Erythroblast (primary cell): ENCODE measurements at places on chromosomes 12 and 14.

GRCh38 chr12:3272958-3273357 is 195.8 kb downstream of the TSPAN9 start:
- DNase-seq = no peak

DNA sequence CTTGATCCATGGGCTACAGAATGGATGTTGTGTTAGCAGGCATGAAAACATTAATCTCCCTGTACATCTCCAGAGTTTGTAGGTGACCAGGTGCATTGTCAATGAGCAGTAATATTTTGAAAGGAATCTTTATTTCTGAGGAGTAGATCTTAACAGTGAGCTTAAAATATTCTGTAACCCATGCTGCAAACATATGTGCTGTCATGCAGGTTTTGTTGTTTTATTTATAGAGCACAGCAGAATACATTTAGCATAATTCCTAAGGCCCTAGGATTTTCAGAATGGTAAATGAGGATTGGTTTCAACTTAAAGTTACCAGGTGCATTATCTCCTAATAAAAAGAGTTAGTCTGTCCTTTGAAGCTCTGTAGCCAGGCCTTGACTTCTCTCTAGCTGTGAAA is 3.5 kb upstream of the FITM1 start:
- DNase-seq = no peak

DNA sequence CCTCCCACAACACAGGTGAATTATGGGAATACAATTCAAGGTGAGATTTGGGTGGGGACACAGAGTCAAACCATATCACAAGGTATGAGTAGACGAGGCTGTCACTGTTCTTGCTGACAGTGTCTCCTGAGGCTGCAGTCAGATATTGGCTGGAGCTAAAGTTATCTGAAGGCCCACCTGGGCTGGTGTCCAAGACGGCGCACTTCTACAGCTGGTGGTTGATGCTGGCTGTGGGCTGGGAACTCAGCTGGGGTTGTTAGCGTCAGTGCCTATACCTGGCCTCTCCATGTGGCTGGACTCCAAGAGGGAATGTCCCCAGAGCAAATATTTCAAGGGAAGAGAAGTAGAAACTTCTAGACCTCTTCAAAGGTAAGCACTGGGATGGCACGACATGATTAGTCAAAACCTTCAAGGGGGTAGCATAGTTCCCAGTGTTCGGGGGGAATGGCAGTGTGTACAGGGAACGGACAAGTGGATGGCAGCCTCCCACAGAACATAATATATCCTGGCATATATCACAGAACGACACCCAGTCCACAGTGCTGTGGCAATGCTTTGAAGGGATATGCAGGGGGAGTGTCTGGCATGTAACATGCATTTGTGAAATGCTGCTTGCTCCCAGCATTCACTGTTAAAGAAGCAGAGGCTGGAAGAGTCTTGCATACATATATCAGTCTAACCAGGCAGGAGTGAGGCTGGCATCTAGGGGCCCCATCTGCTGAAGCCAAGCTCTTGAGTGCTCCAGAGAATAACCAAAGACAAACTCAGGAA is 126.7 kb upstream of the RFLNA start:
- DNase-seq = no peak

GRCh38 chr12:122182887-122183587 is at the start of gene LRRC43:
Gene LRRC43 (plus strand): TSS chr12:122183123. CDS start chr12:122183145, 22 bp downstream.
- no peak for DNase-seq

DNA sequence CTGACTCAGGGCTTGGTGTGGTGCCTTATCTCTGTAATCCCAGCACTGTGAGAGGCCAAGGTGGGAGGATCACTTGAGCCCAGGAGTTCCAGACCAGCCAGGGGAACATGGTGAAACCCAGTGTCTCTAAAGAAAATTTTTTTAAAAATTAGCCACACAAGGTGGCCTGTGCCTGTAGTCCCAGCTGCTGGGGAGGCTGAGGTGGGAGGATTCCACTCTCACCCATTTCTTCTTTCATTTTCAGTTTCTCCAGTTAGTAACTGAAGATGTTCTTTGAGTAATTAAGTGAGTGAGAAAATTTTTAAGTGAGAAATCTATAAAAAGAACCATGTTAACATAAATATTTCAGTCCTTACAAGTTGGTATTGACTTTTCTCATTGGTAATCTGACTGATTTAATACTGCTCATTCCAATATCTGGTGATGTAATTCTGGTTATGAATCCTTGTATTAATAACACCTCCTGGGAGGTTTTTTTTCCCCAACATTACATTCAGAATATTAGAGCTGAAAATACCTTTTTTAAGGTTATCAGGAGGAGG is 6.1 kb downstream of the METTL3 start:
- peak; percentile 11 for DNase-seq

DNA sequence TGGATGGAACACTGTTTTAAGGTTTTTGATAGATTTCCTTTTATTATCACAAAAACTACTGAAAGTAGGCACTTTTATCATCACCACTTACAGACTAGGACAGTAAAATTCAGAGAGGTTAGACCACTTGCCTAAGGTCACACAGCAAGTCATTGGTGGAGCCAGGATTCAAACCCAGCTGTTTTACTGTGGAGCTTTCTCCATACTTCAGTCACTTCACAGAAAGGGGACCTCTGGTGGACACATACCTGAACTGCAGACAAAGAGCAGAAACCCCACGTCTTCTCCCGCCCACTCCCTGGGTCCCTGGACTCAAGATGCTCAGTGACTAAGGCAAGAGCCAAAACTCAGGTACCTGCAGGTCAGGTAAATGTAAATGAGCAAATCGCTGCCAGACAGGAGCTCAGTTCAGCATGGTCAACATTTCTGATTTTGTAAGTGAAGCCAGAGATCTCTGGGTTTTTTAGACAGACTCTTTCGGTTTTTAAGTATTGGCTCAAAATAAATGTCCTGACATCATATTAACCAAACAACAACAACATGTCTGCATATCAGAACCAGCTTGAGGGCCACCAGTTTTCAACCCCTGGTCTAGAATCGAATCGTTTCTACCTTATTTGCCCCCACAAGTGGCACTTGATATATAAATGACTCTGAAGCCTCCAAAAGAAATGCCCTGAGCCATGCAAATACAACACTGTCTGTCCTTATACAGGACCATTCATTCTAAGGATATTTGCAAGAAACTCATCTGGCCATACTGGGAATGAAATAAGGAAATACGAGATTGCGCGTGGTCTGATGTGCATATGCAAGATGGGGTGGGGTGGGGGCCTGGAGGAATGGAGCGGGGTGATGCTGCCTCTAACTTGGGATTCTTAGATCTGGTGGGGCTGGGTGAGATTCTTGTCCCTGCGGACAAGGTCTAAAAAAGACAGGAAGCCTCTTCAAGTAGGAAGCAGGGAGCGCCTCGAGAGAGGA is 110.9 kb downstream of the KSR2 start:
- peak; percentile 59 for DNase-seq

- no peak for DNase-seq
These were observed 30.5 kb downstream of the DPF3 start for GRCh38 chr14:72863216-72864006.

DNA sequence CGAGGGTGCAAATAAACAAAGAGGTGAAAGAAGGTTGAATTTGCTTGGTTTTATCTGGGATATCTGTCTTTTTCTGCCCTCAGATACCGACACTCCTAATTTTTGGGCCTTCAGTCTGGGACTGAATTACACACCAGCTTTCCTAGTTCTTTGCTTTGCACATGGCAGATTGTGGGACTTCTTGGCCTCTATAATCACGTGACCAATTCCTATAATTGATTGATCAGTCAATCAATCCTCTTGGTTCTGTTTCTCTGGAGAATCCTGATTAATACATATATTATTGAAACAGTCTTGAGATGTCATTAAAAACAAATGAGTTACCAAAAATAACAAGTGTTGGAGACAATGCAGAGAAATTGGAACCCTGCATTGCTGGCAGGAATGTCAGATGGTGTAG is 62.7 kb downstream of the SUDS3 start:
- no peak for DNase-seq

DNA sequence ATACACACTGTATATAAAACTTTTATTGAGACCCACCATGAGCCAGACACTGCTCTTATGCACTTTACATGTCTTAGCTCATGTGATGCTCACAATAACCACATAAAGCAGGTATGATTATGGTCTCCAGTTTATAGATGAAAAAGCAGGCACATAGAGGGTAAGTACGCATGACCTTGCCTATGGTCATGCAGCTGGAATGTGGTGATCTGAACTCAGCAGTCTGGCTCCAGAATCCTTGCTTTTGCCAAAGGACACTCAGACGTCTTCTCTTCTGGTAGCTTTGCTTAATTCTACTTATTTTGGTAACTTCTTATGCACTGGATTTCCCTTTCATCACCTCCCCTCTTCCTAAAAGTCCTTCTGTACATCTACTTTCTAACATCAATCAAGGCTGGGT is 103.3 kb upstream of the CRY1 start:
- no peak for DNase-seq

DNA sequence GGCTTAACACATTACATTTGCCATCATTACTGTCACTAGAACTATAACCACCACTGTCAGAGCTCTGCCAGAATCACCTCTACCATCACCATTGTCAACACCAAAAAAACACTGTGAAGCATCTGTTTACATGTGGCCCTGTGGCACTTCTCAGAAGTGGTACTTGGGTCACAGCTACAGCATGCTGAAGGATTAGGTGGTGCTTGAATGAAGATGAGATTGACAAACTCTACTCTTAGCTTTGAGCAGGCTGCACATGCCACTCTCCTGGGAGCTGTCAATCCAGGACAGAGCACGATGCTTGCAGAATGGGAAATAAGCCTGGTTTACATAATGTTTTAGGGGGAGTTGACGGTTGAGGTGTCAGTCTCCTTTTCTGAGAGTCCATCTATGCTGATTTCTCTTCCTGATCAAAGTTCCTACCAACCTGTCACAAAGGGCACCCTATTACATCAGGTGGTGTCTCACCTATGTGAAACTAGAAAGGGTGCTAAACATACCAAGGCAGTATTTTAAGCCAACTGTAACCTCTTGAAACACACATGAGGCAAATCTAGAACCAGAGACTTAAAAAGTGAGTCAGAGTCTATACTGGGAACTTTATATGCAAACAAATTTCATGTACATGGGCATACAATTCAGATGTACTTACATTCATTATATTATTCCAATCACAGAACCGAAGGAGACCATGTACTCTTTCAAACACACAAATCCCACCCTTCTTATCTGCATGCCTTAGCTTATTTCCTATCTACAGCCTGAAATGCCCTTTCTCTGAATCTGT is 258.7 kb downstream of the EMP1 start:
- no peak for DNase-seq

DNA sequence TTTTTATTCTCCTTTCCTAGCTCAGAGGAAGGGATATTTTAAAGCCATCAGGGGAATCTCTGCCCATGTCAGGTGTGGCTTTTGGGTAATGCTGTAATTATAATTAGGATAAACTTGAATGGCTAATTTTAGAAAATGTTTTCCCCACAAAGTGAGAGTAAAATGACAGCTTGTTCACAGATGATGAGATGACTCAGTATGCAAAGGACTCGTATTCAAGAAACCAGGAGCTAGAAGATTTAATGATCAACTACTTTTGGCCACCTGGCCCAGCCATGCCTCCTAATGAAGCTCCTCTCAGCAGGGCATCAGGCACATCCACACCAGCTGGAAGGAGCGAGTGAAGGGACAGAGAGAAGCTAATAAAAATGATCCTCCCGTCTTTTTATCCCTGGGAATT is 29.0 kb upstream of the PLEKHG7 start:
- DNase-seq = no peak

GRCh38 chr12:113845900-113846674 is 120.0 kb downstream of the RBM19 start:
- peak; percentile 12 for DNase-seq

GRCh38 chr12:52672321-52672933 is 7.8 kb downstream of the KRT1 start:
- DNase-seq = no peak

DNA sequence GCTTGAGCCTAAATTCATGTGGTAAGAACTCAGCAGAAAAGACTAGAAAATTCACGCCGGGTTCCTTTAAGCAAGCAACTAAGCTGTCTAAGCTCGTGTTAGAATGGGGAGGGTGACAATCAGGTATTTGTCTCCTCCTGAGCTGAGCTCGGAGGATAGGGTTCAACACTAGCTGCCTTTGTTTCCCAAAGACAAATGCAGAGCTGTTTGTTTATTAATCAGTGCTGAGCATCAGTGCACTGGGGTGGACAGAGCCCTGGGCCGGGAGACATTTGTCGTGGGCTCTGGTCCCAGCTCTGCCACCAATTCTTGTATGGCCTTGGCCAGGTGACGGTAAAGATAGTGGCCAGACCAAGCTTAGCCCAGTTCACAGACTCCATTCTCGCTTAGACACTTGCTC is 43.7 kb downstream of the DEGS2 start:
- no peak for DNase-seq

GRCh38 chr14:71286126-71286525 is 378.9 kb downstream of the PCNX1 start:
- DNase-seq = no peak

DNA sequence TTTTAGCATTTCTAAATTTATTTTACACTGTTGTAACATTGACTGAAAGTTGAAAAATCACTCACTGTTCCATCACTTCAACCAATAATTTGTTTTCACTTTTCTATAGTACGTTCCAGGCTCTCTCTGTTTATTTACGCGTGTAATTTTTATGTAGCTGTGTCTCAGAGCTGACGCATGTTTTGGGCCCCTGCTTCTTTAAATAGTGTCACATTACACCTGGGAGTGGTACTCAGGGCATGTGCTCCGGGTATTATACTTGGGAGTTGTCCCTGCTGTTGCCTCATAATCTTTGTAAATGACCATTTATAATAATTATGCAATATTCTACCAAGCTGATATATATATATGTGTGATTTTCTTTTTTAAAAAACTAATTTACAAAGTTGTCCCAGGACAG is 132.8 kb upstream of the CPM start:
- no peak for DNase-seq

GRCh38 chr12:92158796-92159439 is 13.3 kb upstream of the BTG1 start:
- no peak for DNase-seq

DNA sequence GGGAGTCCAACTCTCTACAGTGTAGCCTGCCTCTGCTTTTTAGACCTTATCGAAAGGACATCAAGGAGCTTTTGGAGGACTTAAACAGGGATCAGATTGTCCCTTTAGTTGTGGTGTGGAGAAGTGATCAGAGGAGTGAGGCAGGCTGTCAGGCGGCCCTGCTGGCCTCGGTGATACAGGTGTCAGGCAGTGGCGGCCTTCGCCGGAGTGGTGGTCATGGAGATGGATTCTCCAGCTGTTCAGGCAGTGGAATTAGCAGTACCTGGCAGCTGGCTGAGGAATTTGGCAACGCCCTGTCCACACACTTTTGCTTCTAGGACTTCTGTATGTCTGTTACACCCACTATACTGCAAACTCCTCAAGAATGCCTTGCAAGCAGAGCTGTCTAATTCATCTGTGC is 4.2 kb upstream of the CLMN start:
- no peak for DNase-seq

- no peak for DNase-seq
These were observed 31.8 kb upstream of the SMUG1 start for GRCh38 chr12:54220567-54220966.

- DNase-seq = no peak
These were observed 52.8 kb upstream of the EGLN3 start for GRCh38 chr14:34003691-34004090.
